Stimulated activated CD4-positive, alpha-beta T cell treated with anti-CD3 and anti-CD28 coated beads, Interleukin-1b, Interleukin-23, amount 100 ng/mL, for 1 hour (primary cell): ENCODE measurements at places on chromosomes 7 and 10.

- DNase-seq: no peak
Observed at GRCh38 chr7:137881607-137882260, 35.0 kb upstream of the DGKI start.

DNA sequence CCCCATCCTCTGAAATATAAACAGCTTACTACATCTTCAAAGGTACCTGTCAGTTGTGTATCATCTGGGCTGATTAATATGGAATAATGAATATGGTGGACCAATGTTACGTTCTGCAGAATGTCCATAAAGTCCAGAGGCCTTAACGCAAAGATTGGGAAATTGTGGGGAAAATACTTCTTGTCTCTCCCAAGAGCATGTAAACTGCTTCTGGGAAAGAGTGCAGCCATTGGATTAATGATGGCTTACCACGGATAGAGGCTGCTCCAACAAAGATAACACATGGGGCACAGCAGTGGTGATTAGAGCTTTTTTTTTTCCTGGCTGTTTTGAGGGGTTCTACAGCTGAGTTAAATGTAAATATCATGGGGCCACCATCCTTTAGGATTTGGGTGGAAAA lies 340.4 kb upstream of the AKR1E2 start:
- no peak for DNase-seq

DNA sequence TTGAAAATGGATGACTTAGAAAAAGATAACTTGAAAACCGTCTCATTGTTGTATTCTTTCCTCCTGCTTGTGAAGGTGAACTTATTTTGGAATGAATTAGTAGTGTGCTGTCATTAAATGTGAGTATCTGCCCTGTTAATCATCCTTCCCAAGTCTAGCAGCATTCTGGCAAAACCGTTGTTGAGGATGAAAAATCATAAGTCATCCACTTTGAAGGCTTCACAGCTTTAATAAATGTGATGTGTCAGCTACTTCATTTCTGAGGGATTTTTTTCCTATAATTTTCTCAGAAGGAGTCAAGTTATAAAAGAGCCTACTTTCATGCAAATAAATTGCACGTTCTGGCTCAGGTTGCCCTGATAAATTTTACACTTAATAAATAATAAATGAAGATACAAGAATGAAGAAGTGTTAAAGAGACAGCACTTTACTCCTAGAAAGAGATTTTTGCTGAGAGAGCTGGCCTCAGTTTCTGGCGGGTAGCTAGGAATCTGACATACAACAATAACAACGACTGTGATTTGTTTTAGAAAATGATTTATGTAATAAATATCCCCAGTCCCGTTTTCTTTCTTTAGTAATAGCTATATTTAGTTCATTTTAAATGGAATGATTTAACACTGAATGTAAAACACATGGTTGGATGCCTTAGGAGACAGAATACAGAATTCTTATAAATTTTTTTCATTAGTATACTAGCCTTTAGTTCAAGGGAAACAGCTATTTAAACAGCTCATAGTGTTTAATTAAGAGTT lies 516.5 kb upstream of the KLF6 start:
- no peak for DNase-seq

- no peak for DNase-seq
Observed at GRCh38 chr7:158073845-158074840, 513.5 kb downstream of the PTPRN2 start.

DNA sequence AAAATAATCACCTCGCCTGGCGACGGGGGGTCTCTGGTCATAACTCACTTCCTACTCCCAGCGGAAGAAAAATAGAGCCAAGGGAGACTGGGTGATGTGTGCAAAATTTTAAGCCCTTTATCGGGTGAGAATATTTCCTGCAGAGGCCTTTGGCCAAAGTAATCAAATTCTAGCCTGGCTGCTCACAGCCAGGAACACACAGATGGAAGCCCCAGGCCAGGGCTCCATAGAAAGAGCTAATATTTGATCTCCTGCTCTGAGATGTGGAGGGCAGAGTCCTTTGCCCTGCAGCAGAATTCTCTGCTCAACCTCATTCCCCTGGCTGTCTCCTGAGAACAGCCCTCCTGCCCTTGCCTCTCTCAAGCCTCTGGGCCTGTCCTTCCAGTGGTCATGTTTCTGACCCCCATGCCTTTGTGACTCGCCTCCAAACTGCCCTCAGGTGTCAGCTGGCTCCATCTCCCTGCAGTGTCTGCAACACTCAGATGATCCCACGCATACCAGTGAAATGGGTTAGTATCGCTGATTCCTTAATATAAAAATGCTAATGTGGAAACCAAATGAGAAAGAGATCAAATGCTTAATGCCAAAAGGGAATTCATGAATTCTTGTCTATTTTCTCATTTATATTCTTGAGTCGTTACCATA lies 34.5 kb downstream of the FRMD4A start:
- no peak for DNase-seq
